ENCODE measurements at places on chromosomes 4 and X. TPM values are rescaled to one million over a fixed set of nuclear protein-coding genes. Genes with fewer than 3 reads are reported as not detected.

Gene IL2RG
- not detected for total RNA-seq

Gene SORCS2
- total RNA-seq = 0.48 TPM

Gene AFF2
- total RNA-seq = 0.24 TPM

Gene CPE
- total RNA-seq = 65.2 TPM

Gene BEND2
- not detected for total RNA-seq

Gene TLR6
- total RNA-seq = 0.48 TPM

Gene PROM1
- 12.3 TPM for total RNA-seq

Gene MAP3K15
- total RNA-seq = not detected

Gene CPXCR1
- not detected for total RNA-seq

Gene TEX11
- total RNA-seq = not detected

Gene BEX5
- 1.2 TPM for total RNA-seq

Gene MTNR1A
- total RNA-seq = not detected

Gene DGAT2L6
- total RNA-seq = not detected

Gene XAGE1A
- total RNA-seq = not detected

Gene CFI
- total RNA-seq = 2.9 TPM

Gene IKBKG
- total RNA-seq = 11.8 TPM

Gene SNX12
- 57.6 TPM for total RNA-seq
